ENCODE measurements at places on chromosomes 11 and 22. TPM values are rescaled to one million over a fixed set of nuclear protein-coding genes. Genes with fewer than 3 reads are reported as not detected.

GRCh38 chr11:97570636-97571035 is 1180.8 kb downstream of the JRKL start:
- H3K27ac ChIP-seq: no peak overlapping the region
- no peak for DNase-seq
- no peaks in the 10 kb centered on the region for H3K36me3 ChIP-seq
- no peak overlapping the region for H3K4me3 ChIP-seq
- no peaks in the 10 kb centered on the region for H3K4me1 ChIP-seq
- H3K27me3 ChIP-seq: no peaks in the 10 kb centered on the region

DNA sequence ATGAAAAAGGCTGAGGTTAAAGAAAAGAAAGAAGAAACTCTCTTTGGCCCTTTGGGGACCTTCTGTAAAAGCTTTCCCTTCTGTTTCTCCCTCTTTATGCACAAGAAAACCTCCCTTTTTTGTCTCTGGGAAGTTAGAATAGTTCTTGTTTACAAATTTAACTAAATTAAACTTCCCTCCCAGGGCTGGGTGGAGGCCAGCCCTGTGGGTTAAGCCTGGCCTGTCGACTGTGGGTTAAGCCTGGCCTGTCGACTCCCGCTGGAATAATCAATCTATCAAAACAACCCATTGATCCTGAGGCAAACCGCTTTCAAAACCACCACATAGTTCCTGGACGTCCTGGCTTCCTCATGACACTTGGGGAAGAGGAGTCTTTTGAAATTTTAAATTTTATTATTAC is 1.2 kb upstream of the DRG1 start:
- no peak overlapping the region for H3K27ac ChIP-seq
- H3K4me1 ChIP-seq: peaks cover 10% of the 10 kb centered on the region
- peaks cover 19% of the 10 kb centered on the region for H3K36me3 ChIP-seq
- DNase-seq: no peak
- H3K27me3 ChIP-seq: no peaks in the 10 kb centered on the region

GRCh38 chr11:72146625-72147024 is 11.1 kb downstream of the FOLR3 start:
- H3K27ac ChIP-seq: no peak overlapping the region
- DNase-seq: no peak
- H3K4me3 ChIP-seq: no peak overlapping the region
- no peaks in the 10 kb centered on the region for H3K27me3 ChIP-seq
- no peaks in the 10 kb centered on the region for H3K4me1 ChIP-seq

GRCh38 chr11:76194872-76195668 is 11.2 kb downstream of the WNT11 start:
- no peak for DNase-seq
- no peak overlapping the region for H3K4me3 ChIP-seq
- no peaks in the 10 kb centered on the region for H3K27me3 ChIP-seq
- peaks cover 4% of the 10 kb centered on the region for H3K4me1 ChIP-seq

DNA sequence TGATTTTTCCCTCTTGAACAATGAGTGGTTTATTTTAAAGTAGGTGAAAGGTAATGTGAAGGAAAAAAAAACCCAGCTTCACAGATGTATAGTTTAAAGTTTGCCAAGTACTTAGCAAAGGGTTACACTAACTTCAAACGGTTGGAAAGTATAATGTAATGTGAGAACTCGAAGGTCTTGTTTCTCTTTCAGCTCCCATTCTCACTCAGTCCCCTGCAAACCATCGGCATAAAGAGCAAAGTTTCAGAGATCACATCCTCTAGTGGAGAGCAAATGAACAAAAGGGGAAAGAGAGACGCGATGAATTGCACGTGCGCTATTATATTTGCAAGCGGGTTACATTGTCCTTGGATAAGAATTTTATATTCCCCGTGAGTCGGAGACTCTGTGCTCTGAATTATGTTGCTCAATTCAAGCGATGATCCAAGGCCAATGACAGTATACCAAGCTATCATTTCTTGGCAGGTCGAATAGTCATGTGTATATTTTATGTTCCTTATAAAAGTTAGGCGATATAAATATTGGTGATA is 37.6 kb upstream of the BIRC3 start:
- no peak overlapping the region for H3K27ac ChIP-seq
- no peaks in the 10 kb centered on the region for H3K4me1 ChIP-seq
- peak overlapping the region; percentile 1 for H3K4me3 ChIP-seq
- no peaks in the 10 kb centered on the region for H3K27me3 ChIP-seq
- H3K36me3 ChIP-seq: no peaks in the 10 kb centered on the region
- no peak for DNase-seq

GRCh38 chr11:129252621-129253020 is 60.5 kb upstream of the ARHGAP32 start:
- no peak overlapping the region for H3K27ac ChIP-seq
- H3K4me1 ChIP-seq: no peaks in the 10 kb centered on the region
- no peak for DNase-seq
- H3K27me3 ChIP-seq: no peaks in the 10 kb centered on the region
- H3K36me3 ChIP-seq: no peaks in the 10 kb centered on the region

DNA sequence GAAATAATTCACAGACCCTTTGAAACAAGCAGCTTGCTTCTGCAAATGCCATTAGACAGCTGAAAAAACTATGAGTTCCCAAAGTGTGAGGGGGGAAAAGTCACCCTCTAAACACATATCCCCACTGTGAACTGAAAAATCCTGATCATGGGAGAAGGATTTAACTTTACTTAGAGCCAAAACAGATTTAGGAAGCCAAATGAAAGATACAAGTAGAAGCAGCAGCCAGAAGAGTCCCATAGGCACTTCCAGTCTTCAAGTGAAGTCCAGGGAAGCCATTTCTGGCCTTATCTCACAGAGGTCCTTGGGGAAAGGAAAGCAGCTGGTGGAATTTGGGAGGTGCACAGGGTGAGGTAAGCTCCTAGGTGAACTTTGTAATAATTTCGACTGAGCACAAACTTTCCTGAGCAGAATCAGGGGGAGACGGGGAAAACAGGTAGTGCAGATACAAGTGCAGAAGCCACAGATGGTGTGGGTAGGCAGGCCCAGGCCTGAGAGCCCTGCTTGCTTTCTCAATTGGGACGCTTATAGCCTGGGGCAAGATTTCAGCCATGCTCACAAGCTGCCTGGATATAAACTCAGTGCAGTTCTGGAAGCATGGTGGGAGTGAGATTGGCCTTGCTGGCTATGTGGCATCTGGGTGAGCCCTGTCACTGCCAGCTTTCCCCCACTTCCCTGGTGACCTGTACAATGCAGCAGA is 44.8 kb downstream of the GAS2 start:
- H3K4me1 ChIP-seq: no peaks in the 10 kb centered on the region
- no peak overlapping the region for H3K27ac ChIP-seq
- no peak overlapping the region for H3K4me3 ChIP-seq
- no peaks in the 10 kb centered on the region for H3K27me3 ChIP-seq
- no peaks in the 10 kb centered on the region for H3K36me3 ChIP-seq

- no peak overlapping the region for H3K4me3 ChIP-seq
- no peaks in the 10 kb centered on the region for H3K4me1 ChIP-seq
- no peaks in the 10 kb centered on the region for H3K27me3 ChIP-seq
- no peak for DNase-seq
Measured at GRCh38 chr11:78856211-78856610, 281.5 kb upstream of the NARS2 start.

DNA sequence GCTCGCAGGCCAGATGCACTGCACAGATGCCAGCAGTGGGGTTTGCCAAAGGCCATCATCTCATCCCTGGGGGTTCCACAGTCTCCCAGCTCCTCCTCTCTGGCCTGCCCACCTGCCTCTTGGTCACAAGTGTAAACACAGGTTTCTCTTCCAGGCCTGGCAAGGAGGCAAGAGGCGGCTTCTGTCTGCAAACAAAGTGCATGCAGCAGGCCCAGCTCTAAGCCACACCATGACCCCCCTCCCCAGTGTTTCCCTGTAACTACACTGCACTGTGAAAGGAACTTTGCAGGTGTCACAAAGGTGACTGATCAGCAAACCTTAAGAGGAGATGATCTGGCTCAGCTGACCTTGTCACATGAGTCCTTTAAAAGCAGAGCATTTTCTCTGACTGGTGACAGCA is 26.2 kb upstream of the SHISAL1 start:
- H3K36me3 ChIP-seq: no peaks in the 10 kb centered on the region
- no peak for DNase-seq
- H3K4me3 ChIP-seq: no peak overlapping the region
- H3K27me3 ChIP-seq: peaks cover 7% of the 10 kb centered on the region
- H3K27ac ChIP-seq: no peak overlapping the region

- no peak overlapping the region for H3K4me3 ChIP-seq
- DNase-seq: no peak
- H3K27me3 ChIP-seq: no peaks in the 10 kb centered on the region
- no peaks in the 10 kb centered on the region for H3K36me3 ChIP-seq
Measured at GRCh38 chr11:55572548-55572947, 620 bp downstream of the OR4C16 start.

- H3K4me1 ChIP-seq: peaks cover 11% of the 10 kb centered on the region
- no peak overlapping the region for H3K27ac ChIP-seq
- H3K36me3 ChIP-seq: no peaks in the 10 kb centered on the region
- no peak for DNase-seq
Measured at GRCh38 chr11:46330563-46331281, 16.5 kb upstream of the DGKZ start.

- peaks cover 22% of the 10 kb centered on the region for H3K36me3 ChIP-seq
- peaks cover 37% of the 10 kb centered on the region for H3K4me1 ChIP-seq
- H3K27ac ChIP-seq: no peak overlapping the region
- H3K4me3 ChIP-seq: no peak overlapping the region
- H3K27me3 ChIP-seq: no peaks in the 10 kb centered on the region
Measured at GRCh38 chr11:12202661-12203310, 92.4 kb downstream of the MICAL2 start.

DNA sequence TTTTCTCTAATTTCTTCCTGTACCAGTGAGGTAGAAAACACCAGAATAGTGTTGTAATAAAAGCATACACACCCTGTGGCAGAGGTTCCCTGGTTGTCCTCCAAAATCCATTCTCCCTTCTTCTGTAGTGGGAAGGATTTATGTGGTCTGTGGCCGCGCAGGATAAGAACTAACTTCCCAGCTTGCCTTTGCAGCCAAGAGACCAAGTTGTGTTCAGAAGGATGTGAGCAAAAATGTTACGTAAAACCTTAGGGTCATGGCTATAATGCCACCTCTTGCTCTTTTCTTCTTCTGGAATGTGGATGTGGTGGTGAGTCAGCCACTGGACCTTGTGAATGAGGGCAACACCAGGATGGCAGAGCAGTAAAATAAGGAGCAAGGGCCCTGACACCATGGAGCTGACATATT is 28.4 kb downstream of the CCDC90B start:
- no peak overlapping the region for H3K27ac ChIP-seq
- no peaks in the 10 kb centered on the region for H3K27me3 ChIP-seq
- no peak overlapping the region for H3K4me3 ChIP-seq
- DNase-seq: no peak

DNA sequence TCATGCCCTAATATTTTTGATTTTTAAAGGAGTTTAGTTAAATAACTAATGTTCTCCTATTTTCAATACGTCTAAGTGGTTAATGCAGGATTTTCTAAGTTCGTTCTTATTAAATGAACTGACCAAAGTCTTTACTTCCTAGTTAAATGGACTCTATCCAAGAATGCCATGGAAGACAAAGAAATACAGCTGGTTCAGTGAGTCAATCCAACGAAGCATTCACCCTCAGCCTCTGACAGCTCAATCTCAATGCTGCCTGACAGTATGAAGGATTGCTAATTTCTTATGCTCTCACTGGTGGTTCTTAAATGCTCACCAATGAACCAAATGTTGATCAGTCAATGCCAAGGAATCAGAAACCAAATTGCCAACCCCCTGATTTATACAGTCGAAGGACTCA is 219.4 kb downstream of the CADM1 start:
- H3K4me3 ChIP-seq: no peak overlapping the region
- DNase-seq: no peak
- H3K36me3 ChIP-seq: no peaks in the 10 kb centered on the region
- no peak overlapping the region for H3K27ac ChIP-seq
- H3K4me1 ChIP-seq: no peaks in the 10 kb centered on the region

GRCh38 chr11:608791-609251 is 6.9 kb downstream of the IRF7 start:
- peak; percentile 65 for DNase-seq
- H3K4me1 ChIP-seq: peaks cover 6% of the 10 kb centered on the region
- H3K27ac ChIP-seq: no peak overlapping the region

DNA sequence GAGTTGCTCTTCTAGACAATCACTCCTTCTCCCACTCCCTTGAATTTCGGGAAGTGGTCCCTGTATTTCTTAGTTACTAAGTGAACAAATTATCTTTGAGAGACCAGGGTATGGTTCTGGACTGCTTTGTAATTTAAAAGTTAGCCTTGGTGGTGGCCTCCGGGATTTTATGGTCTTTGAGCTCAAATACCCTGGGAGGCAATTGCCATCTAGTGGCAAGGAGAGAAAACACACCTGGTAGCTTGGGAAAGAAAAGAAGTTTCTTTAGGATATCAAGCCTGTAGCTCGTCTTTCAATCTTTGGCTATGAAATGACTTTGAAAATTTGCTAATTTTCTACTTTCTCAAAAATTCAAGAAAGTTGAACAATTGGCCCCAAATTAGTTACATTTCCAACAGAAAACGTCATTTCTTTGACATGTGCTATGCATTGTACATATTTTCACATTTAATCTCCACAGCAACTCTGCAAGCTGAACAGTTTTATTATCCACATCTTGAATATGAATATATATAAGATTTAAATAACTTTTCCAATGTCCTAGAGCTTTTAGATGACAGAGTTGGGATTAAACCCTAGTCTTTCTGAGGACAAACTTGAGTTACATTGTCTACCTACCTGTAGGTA is 39.1 kb downstream of the MMP27 start:
- H3K4me3 ChIP-seq: no peak overlapping the region
- no peaks in the 10 kb centered on the region for H3K27me3 ChIP-seq
- H3K4me1 ChIP-seq: no peaks in the 10 kb centered on the region
- no peak overlapping the region for H3K27ac ChIP-seq
- H3K36me3 ChIP-seq: no peaks in the 10 kb centered on the region

DNA sequence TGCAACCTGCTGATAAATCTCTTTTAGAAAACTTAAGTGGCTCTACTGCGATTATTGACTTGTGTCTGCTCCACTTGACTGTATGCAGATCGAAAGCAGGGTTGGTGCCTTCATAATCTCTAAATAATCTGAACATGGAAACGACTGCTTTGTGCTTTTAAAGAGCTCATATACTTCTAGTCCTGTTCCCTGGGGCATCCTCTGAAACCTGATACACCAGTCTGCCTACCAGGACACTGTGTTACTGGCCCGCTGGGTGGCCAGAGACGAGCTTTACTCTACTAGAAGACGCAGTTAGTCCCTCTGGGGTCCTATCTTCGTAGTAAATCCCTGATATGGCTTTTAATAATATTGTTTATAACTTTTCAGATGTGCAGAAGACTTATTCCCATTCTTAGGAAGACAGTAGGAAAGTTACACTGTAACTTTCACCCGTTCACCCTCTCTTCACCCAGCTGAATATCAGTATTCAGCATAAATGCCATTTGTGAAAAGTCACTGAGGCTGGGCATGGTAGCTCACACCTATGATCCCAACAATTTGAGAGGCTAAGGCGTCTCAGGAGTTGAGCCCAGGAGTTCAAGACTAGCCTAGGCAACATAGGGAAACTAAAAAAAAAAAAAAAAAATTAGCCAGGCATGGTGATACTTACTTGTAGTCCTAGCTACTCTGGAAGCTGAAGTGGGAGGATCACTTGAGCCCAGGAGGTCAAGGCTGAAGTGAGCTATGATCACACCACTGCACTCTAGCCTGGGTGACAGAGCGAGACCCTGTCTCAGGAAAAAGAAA is 9.0 kb upstream of the HTR3B start:
- no peak overlapping the region for H3K4me3 ChIP-seq
- no peak overlapping the region for H3K27ac ChIP-seq
- no peaks in the 10 kb centered on the region for H3K4me1 ChIP-seq
- H3K27me3 ChIP-seq: no peaks in the 10 kb centered on the region

Gene MS4A12
- total RNA-seq: not detected

Gene DENND6B
- 9.3 TPM for total RNA-seq

All from upper lobe of right lung (tissue), 1 donor.